ENCODE measurements at places on chromosomes 3 and 15.

- DNase-seq, result no peak
Observed at GRCh38 chr3:16423298-16423697, 90.2 kb downstream of the RFTN1 start.

DNA sequence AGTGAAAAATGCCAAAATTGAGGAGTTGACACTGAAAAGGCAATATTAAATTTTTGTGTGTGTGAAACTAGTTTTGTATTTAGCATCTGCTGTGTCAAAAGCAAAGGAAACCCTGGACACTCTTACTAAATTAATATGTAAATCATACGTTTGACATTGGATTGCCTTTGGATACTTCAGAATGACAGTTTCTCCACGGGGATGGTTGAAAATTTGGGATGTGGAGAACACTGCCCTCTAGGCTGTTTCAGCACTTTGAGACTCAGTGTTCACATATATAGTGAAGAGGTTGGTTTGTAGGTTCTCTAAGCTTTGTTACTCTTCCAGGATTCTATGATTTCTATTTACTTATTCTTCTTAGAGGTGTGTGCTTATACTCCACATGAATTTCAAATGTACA lies 3.0 kb downstream of the ROBO2 start:
- DNase-seq, result no peak

DNA sequence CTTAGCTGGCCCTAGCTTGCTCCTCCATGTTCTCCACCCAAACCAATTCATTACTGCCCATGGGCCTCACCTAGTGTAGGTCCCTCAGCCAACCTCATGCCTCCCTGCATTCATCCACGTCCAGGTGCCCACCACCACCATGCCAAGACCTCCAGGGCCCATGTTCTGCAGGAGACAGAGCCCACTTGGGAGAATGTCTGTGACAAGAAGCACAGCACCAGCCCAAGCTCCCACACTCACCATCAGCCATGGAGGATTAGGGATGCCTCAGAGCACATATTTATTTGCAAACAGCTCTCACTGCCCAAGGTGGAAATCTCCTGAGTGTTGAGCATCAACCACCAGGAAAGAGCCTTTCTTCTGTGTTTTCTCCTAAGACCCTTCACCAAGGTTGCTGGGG lies 43.4 kb upstream of the ACAN start:
- DNase-seq, result no peak

- no peak for DNase-seq
Observed at GRCh38 chr3:127834771-127835170, 12.5 kb upstream of the MGLL start.

All from activated CD8-positive, alpha-beta memory T cell treated with anti-CD3 and anti-CD28 coated beads for 4 hours (primary cell).